Kasumi-1 (cell line): ENCODE measurements at places on chromosomes 7 and 10.

GRCh38 chr7:106827626-106828025 lies 37.5 kb upstream of the PIK3CG start:
- no peak for DNase-seq

DNA sequence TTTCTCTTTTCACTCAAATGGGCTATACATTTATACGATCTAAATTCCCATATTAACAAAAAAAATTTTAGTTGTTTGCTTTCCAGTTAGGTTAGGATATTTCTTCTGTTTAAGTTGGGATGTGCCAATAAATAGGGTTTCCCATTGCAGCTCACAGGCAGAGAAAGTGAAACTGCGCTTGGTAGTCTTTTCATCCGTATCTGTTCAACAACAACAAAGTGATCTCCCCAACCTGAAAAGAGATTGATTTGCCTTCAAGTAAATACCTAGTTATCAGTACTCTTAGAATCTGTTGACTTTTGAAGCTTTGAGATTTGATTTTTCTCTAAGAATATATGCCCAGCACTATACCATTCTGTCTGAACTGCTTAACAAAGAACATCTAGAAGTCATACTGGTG lies 143.4 kb downstream of the DYNC1I1 start:
- DNase-seq, result no peak

GRCh38 chr7:125090596-125090995 lies 161.0 kb upstream of the POT1 start:
- no peak for DNase-seq

GRCh38 chr10:78843495-78843894 lies 225.3 kb upstream of the ZMIZ1 start:
- no peak for DNase-seq

DNA sequence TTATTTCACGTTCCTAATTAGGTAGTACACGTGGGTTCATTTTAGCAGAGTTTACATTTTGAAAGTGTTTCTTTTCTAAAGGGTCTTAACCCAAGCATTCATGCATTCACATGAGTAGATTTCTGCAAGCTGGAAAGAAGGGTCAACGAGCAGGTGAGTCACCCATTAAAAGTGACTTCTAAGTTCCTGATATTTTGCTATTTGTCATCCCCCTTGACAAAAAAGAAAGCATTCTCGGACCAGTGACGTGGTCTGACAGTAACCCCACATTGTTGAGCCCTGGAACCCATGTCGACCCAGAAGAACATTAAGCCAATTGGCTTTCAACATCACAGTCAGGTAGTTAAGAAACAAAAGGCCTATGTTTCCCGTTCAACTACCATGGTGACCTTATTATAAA lies 49.6 kb downstream of the ABCB5 start:
- no peak for DNase-seq

GRCh38 chr10:78209970-78210369 lies 176.3 kb downstream of the RPS24 start:
- no peak for DNase-seq

- DNase-seq, result no peak
Observed at GRCh38 chr10:103791858-103792257, 63.5 kb downstream of the SH3PXD2A start.

- DNase-seq, result no peak
Observed at GRCh38 chr7:77819021-77819420, 20.4 kb downstream of the PHTF2 start.

- no peak for DNase-seq
Observed at GRCh38 chr10:49605939-49606509, 4.1 kb upstream of the SLC18A3 start.

- DNase-seq, result peak; percentile 95
Observed at GRCh38 chr7:22854158-22855048, 31.8 kb upstream of the TOMM7 start.

DNA sequence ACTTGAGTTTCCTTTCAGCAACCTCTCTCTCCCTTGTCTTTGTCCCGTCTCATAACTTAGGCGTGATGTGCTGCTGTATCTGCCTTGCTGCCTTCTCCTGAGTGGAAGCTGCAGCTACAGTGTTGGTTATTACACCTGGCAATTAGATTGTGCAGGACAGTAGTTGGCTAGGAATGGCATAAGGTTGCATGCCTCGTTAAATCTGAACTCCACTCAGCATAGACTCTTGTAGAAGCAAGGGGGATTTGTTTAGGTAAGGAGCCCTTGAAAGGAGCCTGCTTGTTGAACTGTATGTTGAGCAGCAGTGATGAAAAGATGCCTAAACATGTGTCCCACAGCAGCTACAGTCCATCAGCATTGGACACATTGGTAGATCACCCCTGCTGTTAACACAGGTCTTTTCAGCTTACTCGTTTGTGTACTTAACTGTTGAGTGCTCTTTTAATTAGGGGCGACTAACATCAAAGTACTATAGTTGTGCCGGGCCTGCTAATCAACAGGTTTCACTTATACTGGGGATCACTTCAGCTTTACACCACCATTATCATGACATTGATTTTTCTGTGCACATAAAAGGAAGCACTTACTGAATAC lies 225.0 kb downstream of the AUTS2 start:
- DNase-seq, result no peak

DNA sequence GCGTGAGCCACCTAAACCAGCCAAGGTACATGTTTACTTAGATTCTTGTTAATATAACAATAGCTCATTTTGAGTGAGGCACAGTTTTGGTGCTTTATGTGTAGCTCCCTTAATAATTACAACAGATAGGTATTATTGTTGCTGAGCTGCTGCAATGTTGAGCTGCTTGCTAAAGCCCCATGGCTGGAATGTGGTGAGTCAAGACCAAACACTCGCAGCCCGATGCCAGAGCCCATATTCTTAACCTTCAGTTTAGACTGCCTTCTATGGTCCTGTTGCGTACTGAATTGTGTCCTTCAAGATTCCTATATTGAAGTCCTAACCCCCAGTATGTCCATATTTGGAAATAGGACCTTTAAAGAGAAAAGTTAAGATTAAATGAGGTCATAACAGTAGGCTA lies 407.1 kb downstream of the NEBL start:
- DNase-seq, result no peak

GRCh38 chr7:20329389-20330238 lies 1.1 kb upstream of the ITGB8 start:
- DNase-seq, result no peak
